Fibroblast of skin of left quadriceps (primary cell): ENCODE measurements at places on chromosomes 5 and 9.

- no peak for DNase-seq
Measured at GRCh38 chr5:75275756-75276155, 39.1 kb upstream of the ANKRD31 start.

- DNase-seq: peak; percentile 5
Measured at GRCh38 chr9:134025606-134026541, 593 bp downstream of the BRD3OS start.

DNA sequence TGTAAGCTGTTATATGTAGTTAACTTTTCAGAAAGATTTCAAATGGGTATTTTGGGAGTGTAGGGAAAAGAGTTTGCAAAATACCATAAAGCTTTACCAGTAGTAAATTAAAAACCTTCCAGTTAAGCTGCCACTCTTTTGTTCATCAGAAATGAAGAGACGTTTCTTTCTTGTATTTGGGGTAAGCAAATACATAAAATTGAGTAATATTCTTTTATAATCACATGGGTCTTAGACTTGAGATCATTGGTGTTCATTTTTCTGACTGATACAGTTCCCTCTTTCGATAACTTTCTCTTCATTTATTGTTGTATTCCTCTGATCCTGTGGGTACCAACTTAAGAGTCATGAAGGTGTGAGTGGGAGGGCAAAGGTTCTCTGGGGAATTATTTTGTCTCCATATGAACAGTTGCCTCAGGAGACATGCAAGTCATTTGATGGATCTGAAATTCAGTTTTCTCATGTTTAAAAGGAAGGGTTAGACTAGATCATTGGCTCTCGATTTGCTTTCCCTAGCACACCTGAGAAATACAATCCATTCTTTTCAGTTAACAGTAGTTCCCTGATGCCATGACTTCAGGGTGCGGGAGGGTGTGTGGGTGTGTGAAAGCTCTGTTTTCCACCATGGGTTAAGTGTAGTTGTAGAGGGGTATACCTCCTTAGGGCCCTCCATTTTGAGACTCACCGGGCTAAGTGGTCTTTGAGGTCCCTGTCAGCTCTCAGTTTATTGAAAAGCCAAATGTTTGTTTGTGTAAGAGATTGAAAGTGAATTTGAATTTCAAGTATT lies 47.7 kb downstream of the CNTRL start:
- no peak for DNase-seq

DNA sequence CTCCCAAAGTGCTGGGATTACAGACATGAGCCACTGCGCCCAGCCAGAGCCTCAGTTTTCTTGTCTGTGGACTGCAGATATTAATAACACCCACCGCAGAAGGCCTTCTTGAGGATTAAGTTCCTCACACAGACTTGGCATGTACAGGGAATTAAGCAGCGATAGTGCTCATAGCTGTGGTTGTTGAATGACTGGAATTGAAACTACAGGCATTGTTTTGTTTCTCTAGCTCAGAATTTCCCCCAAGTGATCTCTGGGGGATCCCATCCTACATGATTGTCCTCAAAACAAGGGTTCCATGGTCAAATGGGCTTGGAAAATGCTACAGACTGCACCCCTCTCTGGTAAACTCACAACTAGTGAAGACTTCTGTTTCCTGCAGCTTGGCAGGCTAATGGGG lies 44.2 kb upstream of the TDRD7 start:
- no peak for DNase-seq

GRCh38 chr9:110152704-110153374 lies 55.1 kb downstream of the C9orf152 start:
- DNase-seq: no peak

DNA sequence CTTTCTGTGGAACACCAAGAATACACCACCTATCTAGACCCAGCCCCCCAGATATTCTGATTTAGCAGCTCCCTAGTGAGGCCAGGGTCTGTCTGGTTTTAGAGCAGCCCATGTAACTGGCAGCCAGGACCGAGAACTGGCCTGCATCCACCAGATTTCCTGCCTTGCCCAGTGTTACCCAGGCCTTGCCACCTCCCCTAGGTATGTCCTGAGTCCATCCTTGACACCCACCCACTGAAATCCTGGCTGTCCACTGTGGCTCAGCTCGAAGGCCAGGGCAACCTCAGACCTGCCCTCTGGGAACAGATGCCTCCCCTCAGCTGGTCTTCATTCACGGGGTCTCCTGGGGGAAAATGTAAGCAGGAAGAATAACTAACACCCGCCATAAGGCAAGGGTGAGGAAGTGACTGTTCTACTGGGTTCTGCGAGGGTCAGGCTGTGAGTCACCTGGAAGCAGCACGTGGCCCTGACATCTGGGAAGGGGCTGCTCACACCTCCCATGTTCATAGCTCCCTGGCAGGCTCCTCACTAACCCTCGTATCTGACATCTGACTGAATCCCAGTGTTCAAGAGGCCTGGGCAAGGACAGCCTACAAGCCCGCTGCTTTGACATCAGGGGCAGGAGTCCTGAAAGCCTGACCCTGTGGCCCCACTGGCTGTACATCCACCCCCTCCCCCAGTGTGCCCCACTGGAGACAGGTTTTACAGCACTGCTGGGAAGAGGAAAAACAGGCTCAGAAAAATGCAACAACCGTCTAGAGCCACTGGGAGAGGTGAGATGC lies 72.7 kb downstream of the SEMA4D start:
- no peak for DNase-seq

GRCh38 chr5:150184990-150185912 lies 4.6 kb upstream of the SLC6A7 start:
- no peak for DNase-seq

DNA sequence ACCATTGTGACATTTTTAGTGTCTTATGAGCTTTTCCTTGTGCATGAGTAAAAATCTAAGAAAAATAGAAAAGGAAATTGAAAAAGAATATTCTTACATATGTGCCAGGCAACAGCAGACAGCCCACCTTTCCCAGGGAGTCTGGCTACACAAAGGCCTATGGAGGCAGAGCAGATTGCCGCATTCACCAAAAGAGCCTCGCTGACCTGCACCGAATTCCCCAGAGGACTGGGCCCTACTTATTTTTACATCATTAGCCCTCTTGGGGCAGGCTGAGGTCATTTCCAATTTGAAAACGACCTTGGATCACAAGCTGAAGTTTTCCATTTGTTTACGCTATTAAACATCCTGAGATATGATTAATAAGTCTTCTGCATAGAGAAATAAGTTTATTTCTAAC lies 66.2 kb upstream of the WDR41 start:
- DNase-seq: no peak

GRCh38 chr5:179237770-179238627 lies 107.3 kb downstream of the ADAMTS2 start:
- DNase-seq: no peak

- DNase-seq: no peak
Measured at GRCh38 chr5:103036601-103037000, 83.3 kb downstream of the GIN1 start.

DNA sequence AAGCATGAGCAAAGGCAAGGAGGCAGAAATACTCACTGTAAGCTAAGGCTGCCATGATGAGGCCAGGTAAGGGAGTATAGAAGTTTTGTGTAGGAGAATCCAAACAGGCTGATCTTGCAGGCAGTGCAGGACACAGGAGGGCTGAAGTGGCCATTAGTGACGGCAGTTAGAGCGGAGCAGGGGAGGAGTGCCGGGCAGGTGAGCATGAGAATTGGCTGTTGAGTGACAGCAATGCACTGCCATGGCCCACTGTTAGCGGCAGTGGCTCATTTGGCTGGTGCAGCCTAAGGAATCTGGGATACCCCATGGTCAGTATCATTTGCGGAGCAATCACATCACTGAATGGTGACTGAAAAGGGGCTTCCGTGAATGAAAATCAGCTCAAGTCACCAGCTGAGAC lies 22.8 kb downstream of the RGS3 start:
- no peak for DNase-seq

- DNase-seq: no peak
Measured at GRCh38 chr5:54403885-54404416, 51.5 kb upstream of the HSPB3 start.

DNA sequence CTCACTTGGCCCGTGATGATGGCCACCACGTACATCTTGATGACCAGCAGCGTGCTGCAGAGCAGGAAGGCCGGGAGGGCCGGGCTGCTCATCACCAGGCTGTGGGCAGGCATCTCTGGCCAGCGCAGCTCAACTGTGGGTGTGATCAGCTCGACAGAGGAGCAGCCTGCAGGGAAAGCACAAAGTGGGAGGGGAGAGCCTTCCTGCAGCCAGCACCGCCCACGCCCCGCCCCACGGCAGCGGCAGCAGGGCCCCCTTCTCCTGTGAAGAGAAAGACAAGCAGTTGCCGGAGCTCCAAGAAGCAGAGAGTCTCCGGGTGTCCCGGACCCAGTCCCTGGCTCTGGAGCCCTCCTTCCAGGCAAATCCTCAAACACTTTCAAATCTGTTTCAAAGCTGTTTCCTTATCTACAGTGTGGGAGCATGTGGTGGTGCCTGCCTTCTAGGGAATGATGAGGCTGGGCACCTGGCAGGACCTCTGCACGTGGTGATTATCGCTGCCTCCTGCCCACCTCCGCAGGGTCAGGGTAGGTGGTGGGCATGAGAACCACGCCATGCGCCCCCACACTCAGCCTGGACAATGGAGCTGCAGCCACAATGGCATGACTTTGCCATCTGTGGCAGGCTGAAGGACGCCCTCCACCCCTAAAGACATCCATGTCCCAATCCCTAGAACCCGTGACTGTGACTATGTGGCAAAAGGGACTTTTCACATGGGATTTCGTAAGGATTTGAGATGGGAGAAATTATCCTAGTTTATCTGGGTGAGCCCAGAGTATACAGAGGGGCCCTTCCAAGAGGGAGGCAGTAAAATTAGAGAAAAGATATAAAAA lies at the start of gene PTGES:
TSS of gene PTGES (minus strand) at position 143 of the 830 bp plus-strand sequence. CDS start at position 113, 30 bp downstream.
- DNase-seq: peak; percentile 60

DNA sequence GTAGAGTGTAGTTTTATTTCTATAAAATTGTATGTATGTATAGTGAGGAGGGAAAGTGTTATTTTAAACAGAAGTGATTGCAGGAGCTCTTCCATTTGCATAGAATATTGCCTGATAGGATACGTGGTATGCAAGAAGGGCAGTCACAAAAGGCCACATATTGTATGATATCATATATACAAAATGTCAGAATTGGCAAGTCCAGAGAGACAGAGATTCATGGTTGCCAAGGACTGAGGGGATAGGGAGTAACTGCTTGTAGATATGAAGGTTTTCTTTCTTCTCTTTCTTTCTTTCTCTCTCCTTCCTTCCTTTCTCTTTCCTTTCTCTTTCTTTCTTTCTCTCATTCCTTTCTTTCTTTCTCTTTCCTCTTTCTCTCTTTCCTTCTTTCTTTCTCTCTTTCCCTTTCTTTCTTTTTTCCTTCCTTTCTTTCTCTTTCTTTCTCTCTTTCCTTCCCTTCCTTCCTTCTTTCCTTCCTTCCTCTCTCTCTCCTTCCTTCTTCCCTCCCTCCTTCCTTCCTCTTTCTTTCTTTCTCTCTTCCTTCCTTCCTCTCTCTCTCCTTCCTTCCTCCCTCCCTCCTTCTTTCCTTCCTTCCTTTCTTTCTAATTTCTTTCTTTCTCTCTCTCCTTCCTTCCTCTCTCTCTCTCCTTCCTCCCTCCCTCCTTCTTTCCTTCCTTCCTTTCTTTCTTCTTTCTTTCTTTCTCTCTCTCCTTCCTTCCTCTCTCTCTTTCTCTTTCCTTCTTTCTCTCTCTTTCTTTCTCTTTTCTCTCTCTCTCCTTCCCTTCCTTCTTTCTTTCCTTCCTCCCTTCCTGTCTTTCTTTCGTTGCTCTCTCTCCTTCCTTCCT lies 24.5 kb upstream of the WDR38 start:
- no peak for DNase-seq

- DNase-seq: no peak
Measured at GRCh38 chr5:95842854-95843544, 20.5 kb upstream of the GLRX start.

DNA sequence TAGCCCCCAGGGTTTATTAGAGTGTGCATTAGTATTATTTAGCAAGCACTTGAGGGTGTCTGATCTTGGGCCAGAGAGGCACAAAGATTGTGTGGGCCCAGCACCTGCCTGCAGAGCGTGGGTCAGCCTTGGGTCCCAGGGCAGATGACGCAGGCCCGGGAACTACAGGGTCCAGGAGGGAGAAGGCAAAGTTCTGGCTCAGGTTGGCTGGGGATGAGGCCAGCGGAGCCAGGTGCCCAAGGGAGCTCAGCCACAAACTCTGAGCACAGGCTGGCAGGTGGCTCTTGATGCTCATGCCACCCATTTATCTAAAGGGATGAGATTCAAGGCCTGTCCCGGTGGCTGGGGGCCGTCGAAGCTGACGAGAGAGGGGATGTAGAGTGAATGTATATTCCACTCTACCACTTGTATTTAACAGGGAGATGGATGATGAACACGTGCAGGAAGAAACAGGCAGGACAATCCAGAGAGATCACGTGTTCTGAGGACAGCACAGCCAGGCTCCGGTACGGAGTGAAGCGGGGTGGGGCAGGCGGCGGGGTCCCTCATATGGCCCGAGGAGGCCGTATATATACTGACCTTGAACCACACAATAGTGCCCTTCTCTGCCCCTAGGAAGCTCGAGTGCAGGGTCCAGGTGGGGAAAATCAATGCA lies 818 bp upstream of the OBP2A start:
- no peak for DNase-seq

GRCh38 chr9:132878695-132879456 lies at the start of gene SPACA9:
Gene SPACA9, plus strand, starts transcription at chr9:132878898. Its CDS starts 5,050 bp downstream, at chr9:132883948.
- no peak for DNase-seq

- peak; percentile 43 for DNase-seq
Measured at GRCh38 chr5:150473673-150474358, 24.3 kb upstream of the RPS14 start.

GRCh38 chr5:71939452-71940230 lies 167.6 kb upstream of the MAP1B start:
- DNase-seq: no peak

GRCh38 chr5:35890021-35891020 lies 33.6 kb downstream of the IL7R start:
- no peak for DNase-seq

GRCh38 chr9:6109571-6109970 lies 94.1 kb upstream of the RANBP6 start:
- no peak for DNase-seq

DNA sequence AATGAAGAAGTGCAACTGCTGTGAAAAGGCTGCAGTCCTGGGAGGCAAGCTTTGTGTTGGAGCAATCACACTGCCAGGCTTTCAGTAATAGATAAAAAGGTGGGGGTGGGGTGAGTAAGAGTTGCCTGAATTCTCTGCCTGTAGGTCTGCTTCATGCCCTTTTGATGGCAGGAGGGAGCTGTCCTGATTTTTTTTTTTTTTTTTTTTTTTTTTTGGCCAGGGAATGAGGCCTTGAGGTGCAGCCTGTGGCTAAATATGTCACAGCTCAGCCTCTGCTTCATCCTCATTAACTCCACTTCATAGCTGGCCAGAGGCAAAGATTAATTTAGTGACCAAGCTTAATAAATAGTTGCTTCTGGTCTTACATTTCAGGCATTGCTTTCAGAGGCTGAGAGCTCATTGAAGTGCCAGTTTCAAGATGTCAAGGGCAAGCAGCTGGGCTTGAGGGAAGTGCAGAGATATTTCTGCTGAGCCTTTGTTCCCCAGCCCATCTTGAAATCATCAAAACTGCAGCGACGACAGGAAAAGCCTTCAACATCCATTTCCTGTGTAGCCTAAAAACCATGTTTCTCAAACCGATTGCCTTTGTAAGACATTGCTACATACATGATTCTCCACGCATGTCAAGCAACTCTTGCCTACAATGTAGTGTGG lies 134.7 kb downstream of the MACIR start:
- DNase-seq: peak; percentile 46

- DNase-seq: no peak
Measured at GRCh38 chr5:150305095-150305494, 2.4 kb upstream of the ARSI start.

- DNase-seq: no peak
Measured at GRCh38 chr9:126893079-126893478, 21.5 kb upstream of the RALGPS1 start.

- DNase-seq: no peak
Measured at GRCh38 chr9:96413302-96414221, 4.6 kb downstream of the ZNF367 start.
